ENCODE measurements at places on chromosomes 6 and 20.
A peak's percentile ranks its signal among the peaks of the same experiment; 100 is the strongest.

DNA sequence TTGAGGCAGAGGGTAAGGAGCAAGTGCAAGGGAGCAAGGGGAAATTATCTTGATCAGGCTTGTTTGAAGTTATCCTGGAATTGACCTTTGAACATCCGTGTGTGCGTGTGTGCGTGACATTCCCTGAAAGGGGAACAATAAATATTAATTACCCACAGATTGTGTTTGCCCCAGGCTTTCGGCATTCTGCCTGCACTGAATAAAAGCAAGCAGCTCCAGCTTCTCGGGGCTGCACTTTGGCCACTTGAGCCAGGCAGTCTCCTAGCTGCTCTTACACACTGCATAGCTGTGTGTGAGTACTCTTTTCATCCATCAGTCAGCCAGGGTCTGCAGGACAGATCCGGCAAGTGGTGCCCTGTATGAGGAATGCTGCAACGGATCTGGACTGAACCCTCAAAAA lies 107.7 kb upstream of the BTN3A2 start:
- H3K36me3 ChIP-seq: no peaks in the 10 kb centered on the region
- no peaks in the 10 kb centered on the region for H3K27me3 ChIP-seq
- H3K4me1 ChIP-seq: no peaks in the 10 kb centered on the region
- H3K27ac ChIP-seq: no peak overlapping the region

DNA sequence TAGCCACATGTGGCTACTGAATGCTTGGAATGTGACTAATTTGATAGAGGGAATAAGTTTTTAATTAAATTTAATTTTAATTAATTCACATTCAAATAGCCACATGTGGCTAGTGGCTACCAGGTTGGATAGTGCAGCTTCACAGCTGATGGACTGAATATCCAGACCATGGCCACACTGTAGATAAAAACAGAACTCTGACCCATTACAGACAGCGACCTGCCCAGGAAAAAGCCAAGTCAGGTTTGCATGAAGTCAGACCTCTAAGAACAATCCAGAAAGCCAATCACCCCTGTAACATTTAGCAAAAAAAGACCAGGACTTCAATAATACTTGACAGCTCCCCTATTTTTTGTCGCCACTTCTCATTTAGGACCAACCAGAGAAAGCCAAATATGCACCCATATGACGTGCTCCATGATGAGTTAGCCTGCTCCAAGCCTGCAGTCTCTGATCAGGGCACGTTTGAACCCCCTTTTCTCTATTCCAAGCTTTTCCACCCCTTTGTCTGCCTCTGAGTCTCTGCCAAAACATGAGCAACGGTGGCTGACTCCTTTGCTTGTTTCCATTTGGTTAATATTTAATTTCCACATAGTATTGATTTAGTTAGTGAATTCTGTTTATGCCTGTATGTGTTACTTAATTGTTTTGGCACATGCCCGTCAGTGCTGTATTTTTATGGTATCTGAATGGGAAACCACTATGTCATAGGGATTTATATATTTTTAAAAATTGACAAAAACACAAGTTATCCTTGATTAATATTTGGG lies 636.3 kb downstream of the UTRN start:
- H3K36me3 ChIP-seq: no peaks in the 10 kb centered on the region
- H3K4me1 ChIP-seq: no peaks in the 10 kb centered on the region
- H3K4me3 ChIP-seq: no peak overlapping the region
- DNase-seq: no peak

- no peak for DNase-seq
- H3K27ac ChIP-seq: no peak overlapping the region
- H3K4me1 ChIP-seq: no peaks in the 10 kb centered on the region
- H3K27me3 ChIP-seq: no peaks in the 10 kb centered on the region
- no peak overlapping the region for H3K4me3 ChIP-seq
- no peaks in the 10 kb centered on the region for H3K36me3 ChIP-seq
Measured at GRCh38 chr6:166824146-166824879, 132.0 kb downstream of the RNASET2 start.

DNA sequence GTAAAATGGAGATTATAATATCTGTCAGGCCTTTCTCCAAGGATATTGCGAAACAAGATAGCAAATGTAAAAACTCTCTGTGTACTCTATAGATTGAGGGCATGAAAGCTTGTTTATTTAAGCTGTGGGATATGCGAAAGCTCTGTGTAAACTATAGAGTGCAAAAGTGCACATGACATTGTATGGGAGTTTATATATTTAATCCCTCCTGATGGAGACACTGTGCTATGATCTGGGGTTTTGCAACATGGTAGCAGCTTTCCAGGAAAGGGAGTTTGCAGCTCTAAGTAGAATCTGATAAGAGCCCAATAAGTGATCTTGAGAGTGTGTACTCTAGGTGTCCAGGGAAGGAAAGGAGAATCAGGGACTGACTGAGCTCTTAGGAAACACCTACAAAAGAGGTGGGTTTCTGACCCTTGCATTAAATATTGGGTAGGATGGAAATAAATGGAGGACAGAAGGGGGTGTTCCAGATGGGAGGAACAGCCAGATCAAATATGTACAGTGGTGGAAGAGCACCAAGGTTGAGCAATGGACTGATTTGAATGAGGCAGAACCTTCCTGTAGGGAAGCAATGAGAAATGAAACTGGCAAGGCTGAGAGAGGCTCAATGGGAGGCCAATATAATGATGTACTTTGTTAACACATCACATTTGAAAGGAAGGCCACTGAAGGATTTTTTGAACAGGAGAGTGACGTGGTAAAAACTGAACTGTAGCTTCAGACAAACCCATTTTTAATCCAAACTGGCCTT lies 450.1 kb downstream of the GJA1 start:
- H3K4me1 ChIP-seq: no peaks in the 10 kb centered on the region
- no peaks in the 10 kb centered on the region for H3K27me3 ChIP-seq
- H3K36me3 ChIP-seq: no peaks in the 10 kb centered on the region
- no peak overlapping the region for H3K27ac ChIP-seq
- H3K4me3 ChIP-seq: no peak overlapping the region
- no peak for DNase-seq

GRCh38 chr6:125169058-125169457 lies 15.5 kb downstream of the TPD52L1 start:
- no peaks in the 10 kb centered on the region for H3K36me3 ChIP-seq
- H3K27me3 ChIP-seq: no peaks in the 10 kb centered on the region
- no peak overlapping the region for H3K27ac ChIP-seq
- H3K4me3 ChIP-seq: no peak overlapping the region

GRCh38 chr6:713351-713750 lies 20.4 kb upstream of the EXOC2 start:
- DNase-seq: no peak
- H3K36me3 ChIP-seq: no peaks in the 10 kb centered on the region

DNA sequence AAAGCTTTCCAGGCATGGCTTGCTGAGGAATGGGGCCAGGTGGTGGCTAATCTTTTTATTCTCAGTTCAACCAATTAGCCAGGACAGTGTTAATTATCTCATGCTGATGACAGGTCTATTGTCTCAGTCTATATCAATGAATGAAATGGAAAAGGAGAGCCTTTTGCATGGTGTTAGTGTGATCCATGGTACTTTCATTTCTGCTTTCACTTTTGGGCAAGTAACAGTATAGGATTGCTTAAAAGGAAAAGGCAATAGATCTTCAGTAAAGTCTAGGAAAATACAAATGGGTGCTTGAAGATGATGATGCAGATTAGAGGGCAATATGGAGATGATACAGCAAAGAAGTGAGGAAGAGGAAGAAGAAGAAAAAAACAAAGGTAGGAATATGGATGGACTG lies 430.3 kb downstream of the TFAP2A start:
- no peak for DNase-seq
- H3K4me3 ChIP-seq: no peak overlapping the region
- no peaks in the 10 kb centered on the region for H3K4me1 ChIP-seq
- no peak overlapping the region for H3K27ac ChIP-seq
- H3K27me3 ChIP-seq: no peaks in the 10 kb centered on the region

DNA sequence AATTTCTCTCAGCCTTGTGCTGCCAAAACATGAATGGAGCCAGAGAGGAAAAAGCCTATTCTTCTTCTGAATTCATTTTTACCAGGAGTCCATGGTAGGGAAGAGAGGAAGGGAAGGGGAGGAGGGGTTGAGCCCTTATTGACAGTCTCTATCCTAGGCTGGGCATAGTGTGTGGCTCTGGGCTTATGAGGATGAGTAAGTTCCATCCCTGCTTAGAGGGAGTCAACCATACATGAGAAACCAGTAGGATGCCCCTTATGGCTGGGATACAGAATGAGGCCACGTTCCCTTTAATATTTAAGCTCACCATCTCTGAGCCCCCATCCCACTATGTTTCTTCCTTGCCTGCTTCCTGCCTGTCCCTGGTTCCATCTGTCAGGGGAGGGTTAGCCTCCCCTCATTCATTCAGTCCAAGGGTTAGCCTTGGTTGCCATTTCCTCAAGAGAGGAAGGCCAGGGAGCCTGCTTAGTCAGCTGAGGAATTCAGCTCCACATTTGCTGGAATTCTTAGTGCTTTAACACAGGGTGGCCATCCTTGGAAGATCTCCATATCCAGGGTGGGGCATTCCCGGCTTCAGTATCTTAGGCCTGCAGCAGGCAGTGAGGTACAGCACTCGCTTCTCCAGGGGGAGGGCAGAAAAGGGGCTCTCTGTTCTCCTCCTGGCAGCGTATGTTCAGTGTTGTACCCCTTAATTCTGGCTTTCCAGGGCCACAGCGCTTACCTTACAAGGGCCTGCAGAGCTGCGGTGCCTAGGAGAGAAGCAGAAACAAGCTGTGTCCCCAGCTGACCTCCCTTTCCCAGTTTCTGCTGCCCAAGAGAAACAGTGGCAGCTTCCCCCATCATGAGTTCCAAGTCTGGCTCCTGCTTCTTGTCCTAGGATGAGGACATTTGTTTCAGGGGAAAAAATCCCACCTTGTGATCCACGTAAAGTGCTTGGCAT lies 12.5 kb downstream of the SIRT5 start:
- DNase-seq: no peak
- H3K27ac ChIP-seq: no peak overlapping the region
- H3K36me3 ChIP-seq: no peaks in the 10 kb centered on the region
- no peak overlapping the region for H3K4me3 ChIP-seq
- H3K27me3 ChIP-seq: no peaks in the 10 kb centered on the region

- DNase-seq: no peak
- no peaks in the 10 kb centered on the region for H3K36me3 ChIP-seq
- no peaks in the 10 kb centered on the region for H3K4me1 ChIP-seq
Measured at GRCh38 chr6:38095054-38095453, 275.5 kb downstream of the ZFAND3 start.

- H3K4me3 ChIP-seq: no peak overlapping the region
- no peak overlapping the region for H3K27ac ChIP-seq
Measured at GRCh38 chr6:30334075-30334783, 7.5 kb downstream of the TRIM39 start.

- H3K36me3 ChIP-seq: no peaks in the 10 kb centered on the region
- peaks cover 5% of the 10 kb centered on the region for H3K4me1 ChIP-seq
- no peak overlapping the region for H3K27ac ChIP-seq
- DNase-seq: peak; percentile 87
Measured at GRCh38 chr6:44062771-44063560, 64.3 kb downstream of the MRPL14 start.
